NCI-H2081 (cell line): ENCODE measurements at places on chromosomes 5 and 9.

DNA sequence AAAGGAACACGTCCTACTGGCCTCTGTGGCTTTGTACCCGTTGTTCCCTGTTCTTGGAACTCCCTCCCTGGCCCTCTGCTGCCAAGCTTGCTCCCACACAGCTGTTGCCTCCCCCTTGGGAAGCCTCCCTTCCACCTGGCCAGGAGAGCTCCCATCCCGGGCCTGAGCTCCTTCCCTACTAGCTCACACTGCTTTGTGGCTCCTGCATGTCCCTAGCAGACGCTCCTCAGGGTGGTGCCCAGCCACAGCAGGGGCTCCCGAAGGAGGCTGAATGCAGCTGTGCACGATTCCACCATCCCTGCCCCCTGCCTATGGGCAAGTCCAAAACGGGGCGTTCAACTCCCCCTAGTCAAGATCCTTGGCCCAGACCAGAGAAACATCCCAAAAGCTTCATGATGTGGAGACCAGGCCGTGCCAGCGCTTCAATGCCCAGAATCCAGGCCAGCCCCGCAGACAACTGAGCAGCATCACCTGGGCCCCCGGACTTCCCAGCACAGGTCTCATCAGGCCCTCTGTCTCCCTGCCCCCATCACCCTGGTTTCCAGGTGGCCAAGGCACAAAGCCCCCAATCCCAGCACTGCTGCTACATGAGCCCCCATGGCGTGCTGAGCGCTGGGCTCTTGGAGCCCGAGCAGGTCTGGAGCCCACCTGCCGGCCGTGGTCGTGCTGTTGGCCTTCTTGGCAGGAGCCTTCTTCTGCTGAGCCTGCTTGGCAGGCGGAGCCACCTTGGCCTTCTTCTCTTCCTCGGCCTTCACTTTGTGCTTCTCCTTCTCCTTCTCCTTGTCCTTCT is 14.3 kb downstream of the BRD3OS start:
- DNase-seq, result no peak

DNA sequence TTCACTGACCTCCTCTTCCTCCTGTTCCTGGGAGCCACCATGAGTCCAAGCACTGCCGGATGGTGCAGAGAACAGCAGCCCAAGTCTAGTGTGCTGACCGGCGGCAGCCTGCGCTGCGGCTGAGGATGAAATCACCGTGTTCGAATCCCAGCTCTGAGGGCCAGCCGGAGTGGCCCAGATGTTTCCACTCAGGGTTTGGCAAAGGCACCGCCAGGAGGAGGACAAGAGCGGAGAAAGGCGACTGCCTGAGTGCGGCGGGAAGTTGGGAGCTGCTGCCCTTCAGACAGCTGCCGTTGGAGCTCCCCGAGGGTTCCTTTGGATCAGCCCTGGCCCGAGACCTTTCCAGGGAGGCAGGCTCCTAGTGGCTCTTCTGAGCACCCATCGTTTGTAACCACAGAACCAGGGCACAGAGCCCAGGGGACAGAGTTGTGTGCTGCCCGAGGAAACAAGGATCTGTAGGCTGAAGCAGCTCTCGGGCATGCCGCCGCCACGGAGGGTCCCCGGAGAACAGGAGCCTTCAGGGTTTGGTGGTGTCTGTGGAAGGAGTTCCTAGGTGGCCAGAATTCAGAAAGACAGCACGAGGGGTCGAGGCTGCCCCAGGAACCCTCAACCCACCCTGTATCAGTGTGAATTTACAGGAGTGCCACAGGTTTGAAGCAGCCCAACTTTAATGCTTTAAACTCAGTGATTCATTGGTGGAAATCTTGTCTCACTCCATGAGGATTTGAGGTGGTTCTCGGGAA is 115.6 kb upstream of the COL5A1 start:
- no peak for DNase-seq

GRCh38 chr9:18676525-18676924 is 202.6 kb downstream of the ADAMTSL1 start:
- no peak for DNase-seq

- DNase-seq, result no peak
These were observed 14.9 kb upstream of the CERCAM start for GRCh38 chr9:128405780-128406171.

DNA sequence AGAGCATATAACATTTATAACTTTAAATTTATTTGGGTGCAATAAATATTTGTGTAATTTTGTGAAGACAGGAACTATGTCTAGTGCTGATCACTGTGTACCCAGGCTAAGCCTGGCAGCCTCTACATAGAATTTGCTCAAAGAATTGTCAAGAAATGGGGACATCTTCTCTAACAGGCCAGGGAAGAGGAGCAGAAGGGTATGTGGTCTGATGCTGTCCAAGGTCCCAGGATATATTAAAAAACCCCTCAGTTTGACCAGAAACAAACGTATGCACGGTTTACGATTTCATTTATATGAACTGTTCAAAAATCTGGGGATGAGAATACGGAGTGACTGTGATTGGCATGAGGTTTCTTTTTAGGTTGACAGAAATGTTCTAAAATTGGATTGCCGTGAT is 55.9 kb downstream of the MAT2B start:
- no peak for DNase-seq

- DNase-seq, result peak; percentile 2
These were observed 88.9 kb downstream of the SLF1 start for GRCh38 chr5:94707359-94707758.

GRCh38 chr5:5615569-5615968 is 193.1 kb downstream of the ICE1 start:
- DNase-seq, result peak; percentile 18

DNA sequence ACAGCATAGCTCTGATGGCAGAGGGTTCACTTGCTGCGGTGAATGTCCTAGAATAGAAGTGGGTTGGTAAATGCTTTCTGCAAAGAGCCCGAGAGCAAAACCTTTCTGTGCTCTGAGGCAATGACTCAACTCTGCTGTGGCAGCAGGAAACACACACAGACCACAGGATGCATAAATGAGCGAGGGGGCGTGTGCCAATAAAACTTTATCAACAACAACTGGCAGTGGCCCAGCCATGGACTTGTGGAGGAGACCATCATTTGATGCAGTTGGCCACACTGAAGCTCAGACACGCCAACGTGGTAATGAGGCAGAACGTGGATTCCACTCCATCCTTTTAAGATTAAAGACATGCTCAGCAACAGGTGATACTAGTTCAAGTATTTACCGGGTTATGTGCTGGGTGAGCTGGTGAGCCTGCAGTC is 6.8 kb downstream of the MRPL36 start:
- DNase-seq, result no peak

DNA sequence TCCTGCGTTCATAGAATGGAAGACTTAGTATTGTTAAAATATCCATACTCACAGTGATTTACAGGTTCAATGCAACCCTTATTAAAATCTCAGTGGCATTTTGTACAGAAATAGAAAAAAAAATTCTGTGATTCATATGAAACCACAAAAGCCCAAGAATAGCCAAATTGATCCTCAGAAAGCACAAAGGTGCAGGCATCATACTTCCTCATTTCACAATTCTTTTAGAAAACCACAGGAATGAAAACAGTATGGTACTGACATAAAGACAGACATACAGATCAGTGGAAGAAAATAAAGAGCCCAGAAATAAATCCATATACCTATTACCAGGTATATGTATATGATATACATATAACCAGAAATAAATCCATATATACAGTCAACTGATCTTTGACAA is 86.8 kb upstream of the MEGF10 start:
- no peak for DNase-seq

GRCh38 chr9:137919649-137920141 is 42.1 kb downstream of the CACNA1B start:
- no peak for DNase-seq

GRCh38 chr9:26308328-26308727 is 584.3 kb downstream of the CAAP1 start:
- DNase-seq, result no peak

DNA sequence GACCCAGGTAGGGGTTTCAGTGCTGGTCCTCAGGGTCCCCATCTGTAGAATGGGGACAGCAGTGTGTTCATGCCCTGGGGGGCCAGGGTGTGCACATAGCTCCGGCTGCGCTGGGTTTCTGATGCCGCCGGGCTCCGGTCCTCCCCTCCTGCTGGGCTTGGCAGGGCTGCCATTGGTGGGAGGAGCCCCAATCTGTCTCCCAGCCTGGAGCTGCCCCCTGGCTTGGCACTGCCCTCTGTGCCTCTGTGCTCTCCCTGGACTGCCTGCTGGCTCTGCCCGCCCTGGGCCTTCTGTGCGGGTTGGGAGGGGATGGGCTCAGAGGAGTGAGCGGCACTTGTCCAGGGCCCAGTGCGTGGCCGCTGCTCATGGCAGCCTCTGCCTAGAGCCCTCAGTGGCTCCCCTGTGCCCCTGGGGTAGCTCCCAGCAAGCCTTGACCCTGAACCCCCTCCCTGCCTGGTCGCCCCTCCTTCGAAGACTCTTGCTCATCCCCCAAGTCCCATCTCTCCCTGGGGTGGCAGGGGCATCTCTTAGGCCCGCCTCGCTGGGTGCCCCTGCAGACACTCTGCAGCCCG is 35.7 kb downstream of the RXRA start:
- DNase-seq, result no peak

DNA sequence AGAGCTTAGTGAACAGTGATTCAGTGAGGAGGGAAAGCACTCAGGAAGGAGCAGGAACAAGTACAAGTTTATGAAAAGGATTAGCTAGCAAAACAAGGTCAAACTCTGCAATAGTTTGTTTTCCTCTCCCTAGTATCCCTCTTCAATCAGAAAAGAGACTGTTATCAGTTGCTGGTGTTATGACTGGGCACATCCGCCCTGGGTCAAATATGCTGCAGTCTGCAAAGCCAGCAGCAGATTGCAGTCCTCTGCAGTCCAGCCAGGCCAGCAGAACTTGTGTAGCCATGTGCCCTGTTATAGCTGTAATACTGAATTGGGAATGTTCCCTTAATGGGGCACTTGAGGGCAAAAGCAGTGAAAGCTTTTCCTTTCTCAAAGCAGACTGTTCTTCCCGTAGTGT is 12.0 kb downstream of the PCDHAC2 start:
- DNase-seq, result no peak

- DNase-seq, result no peak
These were observed 25.4 kb upstream of the NR3C1 start for GRCh38 chr5:143428738-143429420.

DNA sequence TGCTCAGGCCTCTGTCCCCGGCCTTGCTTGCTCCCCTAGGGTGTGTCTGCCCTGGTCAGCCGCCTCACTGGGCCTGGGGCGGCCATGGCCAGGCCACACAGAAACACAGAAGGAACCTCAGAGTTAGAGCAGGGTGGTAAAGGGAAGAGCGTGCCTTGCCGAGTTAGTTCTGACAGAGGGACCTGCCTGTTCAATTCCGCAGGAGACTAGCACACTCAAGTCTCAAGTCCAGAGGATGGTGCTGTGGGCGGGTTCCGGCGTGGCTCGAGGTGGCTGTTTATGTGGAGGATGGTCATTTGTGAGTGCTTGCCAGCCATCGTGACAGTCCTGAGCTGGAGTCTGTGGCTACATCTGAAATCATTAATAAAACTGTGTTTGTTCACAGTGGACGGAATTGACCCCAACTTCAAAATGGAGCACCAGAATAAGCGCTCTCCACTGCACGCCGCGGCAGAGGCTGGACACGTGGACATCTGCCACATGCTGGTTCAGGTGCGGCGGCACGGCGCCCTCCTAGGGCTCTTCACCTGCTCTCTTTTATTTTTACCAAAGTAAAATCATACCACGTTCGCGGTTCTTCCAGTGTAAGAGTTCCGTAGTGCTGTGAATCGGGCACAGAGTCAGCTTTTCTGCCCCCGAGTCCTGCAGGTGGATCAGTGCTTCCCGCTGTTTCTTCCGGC is 95.5 kb upstream of the CACNA1B start:
- no peak for DNase-seq
